Esophagus squamous epithelium (tissue), 5 donors: ENCODE measurements at places on chromosomes 1 and 21.

DNA sequence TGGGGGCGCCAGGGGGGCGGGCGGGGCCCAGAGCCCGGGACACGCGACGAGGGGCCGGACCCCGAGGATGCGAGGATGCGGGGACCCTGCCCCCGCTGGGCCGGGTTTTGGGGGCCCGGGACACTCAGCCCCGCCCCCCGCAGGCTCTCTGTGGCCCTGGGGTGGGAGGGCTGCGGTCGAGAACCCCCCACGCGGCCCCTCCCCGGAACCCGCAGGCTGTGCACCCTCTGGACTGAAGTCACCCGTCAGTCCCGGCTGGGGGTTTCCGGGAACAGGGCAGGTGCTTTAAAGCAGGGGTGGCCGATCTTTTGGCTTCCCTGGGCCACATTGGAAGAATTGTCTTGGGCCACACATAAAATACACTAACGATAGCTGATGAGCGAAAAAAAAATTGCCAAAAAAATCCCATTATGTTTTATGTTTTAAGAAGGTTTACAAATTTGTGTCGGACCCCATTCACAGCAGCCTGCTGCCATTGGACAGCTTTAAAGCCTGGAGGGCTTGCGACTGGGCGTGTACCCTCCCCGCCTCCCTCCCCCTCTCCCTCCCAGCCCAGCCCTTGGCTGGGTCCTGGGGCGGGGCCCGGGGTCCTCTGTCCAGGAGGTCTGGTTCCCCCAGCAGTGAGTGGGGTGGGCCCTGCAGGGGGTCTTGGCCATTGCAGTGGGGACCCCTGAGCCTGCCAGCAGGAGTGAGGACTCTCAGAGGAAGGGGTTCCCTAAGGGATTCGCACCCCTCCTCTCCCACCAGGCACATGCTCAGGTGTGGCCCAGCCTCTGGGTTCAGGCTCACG lies 21.6 kb upstream of the C1orf159 start:
- no peaks in the 10 kb centered on the region for H3K36me3 ChIP-seq
- DNase-seq: no peak
- peaks cover 13% of the 10 kb centered on the region for H3K4me1 ChIP-seq

GRCh38 chr1:202149566-202149965 lies 5.0 kb upstream of the ARL8A start:
- DNase-seq: no peak
- no peak overlapping the region for H3K4me3 ChIP-seq
- H3K4me1 ChIP-seq: peaks cover 10% of the 10 kb centered on the region
- no peaks in the 10 kb centered on the region for H3K27me3 ChIP-seq
- H3K36me3 ChIP-seq: no peaks in the 10 kb centered on the region

GRCh38 chr1:76764638-76765454 lies 102.4 kb upstream of the ST6GALNAC5 start:
- no peaks in the 10 kb centered on the region for H3K4me1 ChIP-seq
- no peak for DNase-seq
- H3K27ac ChIP-seq: no peak overlapping the region
- H3K27me3 ChIP-seq: no peaks in the 10 kb centered on the region
- H3K36me3 ChIP-seq: no peaks in the 10 kb centered on the region

DNA sequence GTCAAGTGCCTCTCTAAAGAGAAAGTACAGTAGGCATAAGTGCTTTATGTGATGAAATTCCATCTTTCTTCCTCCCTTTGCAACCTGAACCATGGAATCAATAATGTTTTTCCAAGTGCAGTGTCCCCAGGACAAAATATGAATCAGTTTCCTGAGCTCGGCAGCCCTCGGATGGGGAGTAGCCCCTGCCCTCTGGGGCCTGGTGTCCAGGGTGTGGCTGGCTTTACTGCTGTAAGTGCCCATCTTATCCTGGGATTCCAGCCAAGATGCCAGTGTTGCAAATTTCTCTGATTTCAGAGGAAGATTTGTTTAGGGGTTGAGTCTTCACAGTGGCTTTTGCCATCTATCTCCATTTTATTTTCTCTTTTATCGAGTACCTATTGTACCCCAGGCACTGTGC lies 40.5 kb upstream of the SRP9 start:
- H3K4me3 ChIP-seq: no peak overlapping the region
- DNase-seq: no peak
- H3K27ac ChIP-seq: no peak overlapping the region

DNA sequence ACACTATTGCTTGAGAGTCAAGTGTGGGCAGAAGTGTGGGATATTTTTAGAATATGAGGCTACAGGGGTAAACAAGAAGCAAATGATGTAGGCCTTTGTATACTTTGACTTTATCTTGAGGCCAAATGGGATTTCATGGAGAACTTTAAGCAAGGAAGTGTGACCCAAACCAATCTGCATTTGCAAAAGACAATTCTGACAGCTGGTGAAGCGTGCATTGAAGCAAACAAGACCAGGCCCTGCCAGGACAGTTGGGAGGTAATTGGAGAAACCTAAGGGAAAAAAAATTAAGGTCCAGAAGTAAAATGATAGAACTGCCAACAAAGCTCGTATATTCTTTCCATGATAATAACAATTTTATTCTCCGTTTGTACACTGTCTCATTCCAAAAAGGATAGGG lies 168.3 kb downstream of the TM2D1 start:
- no peak overlapping the region for H3K27ac ChIP-seq
- no peaks in the 10 kb centered on the region for H3K27me3 ChIP-seq
- H3K36me3 ChIP-seq: no peaks in the 10 kb centered on the region
- H3K4me3 ChIP-seq: no peak overlapping the region
- no peak for DNase-seq

GRCh38 chr1:6328091-6328490 lies 65.5 kb downstream of the ACOT7 start:
- peaks cover 14% of the 10 kb centered on the region for H3K4me1 ChIP-seq
- H3K27ac ChIP-seq: no peak overlapping the region
- H3K27me3 ChIP-seq: no peaks in the 10 kb centered on the region
- DNase-seq: no peak
- no peaks in the 10 kb centered on the region for H3K36me3 ChIP-seq

GRCh38 chr1:62175568-62176179 lies 19.0 kb upstream of the L1TD1 start:
- no peaks in the 10 kb centered on the region for H3K4me1 ChIP-seq
- no peaks in the 10 kb centered on the region for H3K36me3 ChIP-seq
- no peak overlapping the region for H3K27ac ChIP-seq
- no peak for DNase-seq
- H3K4me3 ChIP-seq: no peak overlapping the region
- no peaks in the 10 kb centered on the region for H3K27me3 ChIP-seq

- DNase-seq: no peak
- H3K4me1 ChIP-seq: no peaks in the 10 kb centered on the region
- no peak overlapping the region for H3K27ac ChIP-seq
- no peaks in the 10 kb centered on the region for H3K36me3 ChIP-seq
- H3K4me3 ChIP-seq: no peak overlapping the region
Observed at GRCh38 chr1:231734417-231734816, 107.8 kb downstream of the DISC1 start.

DNA sequence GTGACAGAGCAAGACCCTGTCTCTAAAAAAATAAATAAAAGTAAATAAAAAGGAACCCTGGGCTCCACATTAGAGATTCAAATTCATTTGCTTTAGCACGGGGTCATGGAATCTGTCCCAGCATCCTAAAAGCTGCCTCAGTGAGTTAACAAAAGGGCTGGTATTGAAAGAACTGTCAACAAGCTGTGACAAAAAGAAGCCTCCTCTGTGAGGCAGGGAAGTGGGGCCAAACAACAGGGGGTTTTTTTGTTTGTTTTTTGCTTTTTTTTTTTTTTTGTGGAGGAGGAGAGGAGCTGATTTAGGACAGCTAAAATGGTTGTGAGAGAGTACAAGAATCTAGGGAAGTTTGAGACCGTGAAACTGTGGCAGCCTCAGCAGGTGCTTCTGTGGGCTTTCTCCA lies 115.7 kb downstream of the LIPI start:
- no peak overlapping the region for H3K4me3 ChIP-seq
- no peak for DNase-seq
- H3K36me3 ChIP-seq: no peaks in the 10 kb centered on the region
- no peaks in the 10 kb centered on the region for H3K4me1 ChIP-seq
- H3K27ac ChIP-seq: no peak overlapping the region

- no peak overlapping the region for H3K27ac ChIP-seq
- no peak for DNase-seq
- no peaks in the 10 kb centered on the region for H3K27me3 ChIP-seq
- no peaks in the 10 kb centered on the region for H3K36me3 ChIP-seq
Observed at GRCh38 chr1:66831529-66832239, 30.6 kb upstream of the INSL5 start.

- no peak overlapping the region for H3K27ac ChIP-seq
- H3K4me3 ChIP-seq: no peak overlapping the region
- no peak for DNase-seq
- peaks cover 15% of the 10 kb centered on the region for H3K4me1 ChIP-seq
- H3K27me3 ChIP-seq: no peaks in the 10 kb centered on the region
Observed at GRCh38 chr1:63951059-63951946, 177.5 kb downstream of the ROR1 start.

GRCh38 chr1:36992139-36992943 lies 42.0 kb downstream of the GRIK3 start:
- no peak overlapping the region for H3K4me3 ChIP-seq
- H3K4me1 ChIP-seq: no peaks in the 10 kb centered on the region
- H3K36me3 ChIP-seq: no peaks in the 10 kb centered on the region
- H3K27me3 ChIP-seq: no peaks in the 10 kb centered on the region

GRCh38 chr1:241722947-241723346 lies 70.9 kb downstream of the WDR64 start:
- H3K36me3 ChIP-seq: no peaks in the 10 kb centered on the region
- H3K4me1 ChIP-seq: no peaks in the 10 kb centered on the region
- DNase-seq: no peak
- H3K4me3 ChIP-seq: no peak overlapping the region
- H3K27me3 ChIP-seq: no peaks in the 10 kb centered on the region

DNA sequence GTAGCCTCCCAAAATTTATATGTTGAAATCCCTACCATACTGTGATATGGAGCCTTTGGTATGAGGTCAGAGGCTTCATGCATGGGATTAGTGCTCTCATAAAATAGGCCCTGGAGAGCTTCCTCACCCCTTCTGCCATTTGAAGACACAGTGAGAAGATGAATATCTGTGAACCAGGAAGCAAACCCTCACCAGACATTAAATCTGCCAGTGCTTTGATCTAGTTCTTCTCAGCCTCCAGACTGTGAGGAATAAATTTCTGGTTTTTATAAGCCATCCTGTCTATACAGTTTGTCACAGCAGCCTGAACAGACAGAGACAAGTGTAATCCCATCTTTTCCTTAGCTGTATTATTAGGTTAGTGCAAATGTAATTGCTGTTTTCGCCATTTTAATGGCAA lies 88.4 kb downstream of the OLFML2B start:
- no peak overlapping the region for H3K4me3 ChIP-seq
- DNase-seq: no peak
- no peaks in the 10 kb centered on the region for H3K4me1 ChIP-seq
- H3K27ac ChIP-seq: no peak overlapping the region
- H3K27me3 ChIP-seq: no peaks in the 10 kb centered on the region

DNA sequence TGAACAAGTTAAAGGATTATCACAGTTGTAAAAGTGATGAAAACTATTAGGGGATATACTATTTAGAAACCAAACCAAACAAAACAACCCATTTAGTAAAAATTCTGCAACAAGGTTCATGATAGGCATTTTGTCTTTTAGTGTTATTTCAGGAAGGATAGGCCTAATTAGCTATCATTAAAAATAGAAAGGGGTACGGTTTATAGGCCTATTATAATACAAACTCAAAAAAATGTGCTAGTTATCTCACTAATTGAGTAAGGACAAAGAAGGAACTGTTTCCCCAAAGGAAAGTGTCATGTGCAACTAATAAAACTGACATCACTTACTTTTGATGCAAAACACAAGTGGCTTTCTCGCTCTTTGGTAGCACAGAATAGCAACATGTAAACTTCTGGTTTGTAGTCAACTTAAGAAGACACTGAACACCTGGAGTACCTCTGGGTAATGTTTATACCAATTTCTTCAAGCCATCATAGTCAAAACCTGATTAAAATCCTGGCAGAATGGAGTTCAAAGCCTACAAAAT lies 28.5 kb downstream of the SLC16A1 start:
- H3K36me3 ChIP-seq: peaks cover 33% of the 10 kb centered on the region
- H3K4me1 ChIP-seq: peaks cover 12% of the 10 kb centered on the region
- DNase-seq: no peak
- H3K4me3 ChIP-seq: no peak overlapping the region
- no peaks in the 10 kb centered on the region for H3K27me3 ChIP-seq
- no peak overlapping the region for H3K27ac ChIP-seq

- no peaks in the 10 kb centered on the region for H3K27me3 ChIP-seq
- H3K36me3 ChIP-seq: no peaks in the 10 kb centered on the region
- DNase-seq: no peak
Observed at GRCh38 chr1:7586031-7586941, 184.8 kb upstream of the VAMP3 start.

DNA sequence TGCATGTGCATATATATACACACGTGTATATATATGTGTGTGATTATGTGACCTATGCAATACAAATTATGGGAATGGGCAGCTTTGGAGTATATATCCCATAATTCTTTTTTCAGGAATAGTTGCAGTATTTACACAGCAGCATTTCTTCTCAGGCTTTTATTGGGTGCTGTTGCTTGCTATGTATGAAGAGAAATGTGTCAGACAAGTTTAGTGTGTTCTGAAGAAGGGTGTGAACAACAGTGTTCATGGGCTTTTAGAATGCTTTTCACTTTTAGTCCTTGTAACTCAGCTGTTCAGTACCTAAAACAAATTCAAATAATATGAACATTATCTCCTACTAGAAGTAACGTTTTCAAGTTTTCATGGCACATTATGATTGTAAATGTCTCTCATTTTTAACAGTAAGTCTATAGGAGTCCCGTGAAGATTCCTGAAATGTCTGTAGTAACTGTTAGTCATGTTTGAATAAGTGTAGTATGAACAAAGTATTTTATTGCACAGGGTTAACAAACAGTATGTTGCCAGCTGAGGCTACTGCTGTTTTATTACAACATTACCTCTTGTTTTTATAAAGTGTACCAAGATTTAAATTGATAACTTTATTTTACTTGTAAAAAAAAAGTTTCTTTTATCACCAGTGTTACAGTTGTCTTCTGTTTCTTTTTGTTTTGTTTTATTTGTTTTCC lies 42.5 kb downstream of the TMED5 start:
- no peaks in the 10 kb centered on the region for H3K27me3 ChIP-seq
- no peak overlapping the region for H3K27ac ChIP-seq
- DNase-seq: no peak
- peaks cover 3% of the 10 kb centered on the region for H3K4me1 ChIP-seq
- no peak overlapping the region for H3K4me3 ChIP-seq

- H3K27ac ChIP-seq: no peak overlapping the region
- no peaks in the 10 kb centered on the region for H3K36me3 ChIP-seq
- H3K4me3 ChIP-seq: no peak overlapping the region
- H3K4me1 ChIP-seq: no peaks in the 10 kb centered on the region
Observed at GRCh38 chr1:58363585-58363984, 182.9 kb downstream of the OMA1 start.

GRCh38 chr1:163697137-163697536 lies 375.4 kb downstream of the NUF2 start:
- no peak overlapping the region for H3K27ac ChIP-seq
- H3K4me3 ChIP-seq: no peak overlapping the region
- H3K36me3 ChIP-seq: no peaks in the 10 kb centered on the region
- H3K4me1 ChIP-seq: no peaks in the 10 kb centered on the region
- H3K27me3 ChIP-seq: no peaks in the 10 kb centered on the region
